ENCODE measurements at places on chromosomes 6 and 20.

DNA sequence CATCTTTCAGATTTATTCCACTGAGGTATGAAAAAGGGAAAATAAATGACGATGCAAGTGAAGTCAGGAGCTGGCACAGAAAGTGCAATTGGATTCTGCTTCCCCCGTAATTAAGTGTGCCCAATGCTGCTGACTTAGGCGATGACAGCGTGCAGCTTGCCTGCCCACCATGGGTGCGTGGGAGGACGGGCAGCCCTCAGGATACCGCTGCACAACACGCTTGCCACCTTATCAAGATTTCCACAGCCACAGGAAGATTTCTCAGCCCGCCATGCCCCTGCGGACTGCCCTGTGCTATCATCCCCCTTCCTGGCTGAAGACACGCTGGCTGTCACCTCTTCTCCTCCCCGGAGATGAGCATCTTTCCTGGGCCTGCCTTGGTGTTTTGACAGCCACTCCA lies 103.3 kb upstream of the BACH2 start:
- no peak for DNase-seq

DNA sequence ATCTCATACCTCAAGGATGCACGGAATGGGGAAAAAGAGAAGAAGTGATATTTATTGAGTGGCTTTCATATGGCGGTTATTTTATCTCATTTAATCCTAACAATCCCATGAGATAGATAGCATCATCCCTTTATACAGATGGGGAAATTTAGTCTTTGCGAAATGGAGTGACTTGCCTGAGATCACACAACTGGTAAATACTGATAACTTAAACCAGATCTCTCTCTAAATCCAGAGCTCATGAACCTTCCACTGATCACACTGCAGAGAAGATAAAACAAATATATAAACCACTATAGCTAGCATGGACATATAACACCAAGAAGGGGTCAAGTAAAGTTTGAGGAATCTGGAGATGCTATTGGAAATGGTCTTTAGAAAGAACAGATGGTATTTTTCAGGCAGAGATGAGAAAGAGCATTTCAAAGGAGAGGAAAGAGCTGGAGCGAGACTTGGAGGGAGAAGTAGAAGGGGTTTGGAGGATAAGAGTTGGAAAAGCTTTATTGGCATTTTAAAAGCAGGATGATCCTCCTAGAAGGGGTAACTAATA lies 139.8 kb upstream of the TNFAIP3 start:
- DNase-seq: no peak

DNA sequence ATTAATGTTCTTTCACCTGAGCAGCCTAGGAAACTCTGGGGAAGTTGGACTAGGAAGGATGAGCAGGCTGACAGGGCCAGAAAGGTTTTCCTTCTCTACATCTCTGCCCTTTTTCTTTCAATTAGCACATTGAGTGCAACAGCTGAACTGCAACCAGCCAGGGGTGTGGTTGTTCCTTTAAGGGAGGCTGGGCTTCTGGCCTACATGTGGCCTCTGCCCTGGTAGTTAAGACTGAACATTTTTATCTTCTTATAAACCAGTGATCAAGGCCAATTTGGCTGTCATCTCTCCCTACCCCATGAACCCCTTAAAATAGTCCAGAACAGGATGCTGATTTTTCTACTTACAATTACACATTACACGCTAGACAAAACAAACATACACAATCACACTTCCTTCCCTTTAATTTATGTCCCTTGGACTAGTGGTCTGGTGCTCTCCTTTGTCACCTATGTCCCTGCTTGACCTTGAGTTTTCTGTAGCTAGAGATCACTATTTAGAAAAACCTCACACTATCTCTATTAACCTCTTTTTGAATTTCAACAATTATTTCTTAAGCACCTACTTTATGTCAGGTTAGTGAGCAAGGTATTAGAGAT lies 60.3 kb downstream of the RNF217 start:
- no peak for DNase-seq

- no peak for DNase-seq
These were observed 11.3 kb downstream of the DLK2 start for GRCh38 chr6:43444036-43444435.

- DNase-seq: no peak
These were observed 15.5 kb upstream of the NNAT start for GRCh38 chr20:37505263-37506151.

- no peak for DNase-seq
These were observed 59.2 kb downstream of the SCML4 start for GRCh38 chr6:107764684-107765460.

DNA sequence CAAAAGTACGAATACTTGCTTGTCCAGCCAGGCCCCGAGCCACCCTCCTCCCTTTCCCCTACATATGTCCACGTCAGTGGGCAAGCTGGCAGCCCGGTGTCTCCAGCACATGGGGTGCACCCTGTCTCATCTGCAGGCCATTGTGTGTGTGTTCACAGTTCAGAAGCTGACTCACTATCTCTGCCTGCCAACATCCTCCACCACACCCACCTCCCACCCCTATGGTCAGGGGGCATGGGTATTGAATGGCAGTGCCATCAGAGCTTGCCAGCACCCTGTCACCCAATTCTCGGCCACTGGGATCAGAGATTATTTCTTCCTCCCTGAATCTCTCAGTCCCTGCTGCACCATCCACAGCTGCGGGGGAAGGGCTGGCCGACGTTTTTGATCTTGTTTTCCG lies 195.7 kb downstream of the FARS2 start:
- DNase-seq: no peak

GRCh38 chr20:61159957-61160686 lies 91.9 kb upstream of the CDH4 start:
- no peak for DNase-seq

- no peak for DNase-seq
These were observed 32.2 kb upstream of the TULP1 start for GRCh38 chr6:35544769-35545361.

- DNase-seq: peak; percentile 7
These were observed 155.1 kb upstream of the MLIP start for GRCh38 chr6:53956068-53956711.

DNA sequence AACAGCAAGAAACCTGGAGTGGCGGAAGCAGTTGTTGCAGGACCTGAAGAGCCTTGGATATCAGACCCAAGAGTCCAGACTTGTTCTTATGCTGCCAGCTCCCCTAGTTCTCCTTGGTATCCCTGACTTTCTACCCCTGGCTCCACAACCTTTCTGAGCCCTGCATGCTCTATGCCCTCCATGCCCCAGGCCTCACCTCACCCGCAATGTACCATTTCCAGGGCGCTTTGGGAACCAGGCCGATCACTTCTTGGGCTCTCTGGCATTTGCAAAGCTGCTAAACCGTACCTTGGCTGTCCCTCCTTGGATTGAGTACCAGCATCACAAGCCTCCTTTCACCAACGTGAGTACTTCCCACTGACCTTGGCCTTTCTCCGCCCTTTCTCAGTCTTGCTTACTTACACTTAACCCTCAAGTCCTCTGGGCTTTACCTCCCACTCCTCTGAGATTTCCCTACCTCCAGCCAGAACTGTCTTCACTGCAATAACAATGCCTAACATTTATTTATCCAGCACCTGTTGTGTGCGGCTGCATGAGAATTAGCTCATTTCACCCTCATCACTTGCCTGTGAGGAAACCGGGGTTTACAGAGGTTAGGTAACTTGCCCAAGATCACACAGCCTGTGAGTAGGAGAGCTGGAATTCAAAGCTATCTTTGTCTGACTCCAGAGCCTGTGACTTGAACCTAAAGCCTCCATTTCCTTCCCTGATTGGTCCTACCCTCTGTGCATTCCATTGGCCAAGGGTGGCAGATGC lies 2.3 kb downstream of the POFUT1 start:
- no peak for DNase-seq

DNA sequence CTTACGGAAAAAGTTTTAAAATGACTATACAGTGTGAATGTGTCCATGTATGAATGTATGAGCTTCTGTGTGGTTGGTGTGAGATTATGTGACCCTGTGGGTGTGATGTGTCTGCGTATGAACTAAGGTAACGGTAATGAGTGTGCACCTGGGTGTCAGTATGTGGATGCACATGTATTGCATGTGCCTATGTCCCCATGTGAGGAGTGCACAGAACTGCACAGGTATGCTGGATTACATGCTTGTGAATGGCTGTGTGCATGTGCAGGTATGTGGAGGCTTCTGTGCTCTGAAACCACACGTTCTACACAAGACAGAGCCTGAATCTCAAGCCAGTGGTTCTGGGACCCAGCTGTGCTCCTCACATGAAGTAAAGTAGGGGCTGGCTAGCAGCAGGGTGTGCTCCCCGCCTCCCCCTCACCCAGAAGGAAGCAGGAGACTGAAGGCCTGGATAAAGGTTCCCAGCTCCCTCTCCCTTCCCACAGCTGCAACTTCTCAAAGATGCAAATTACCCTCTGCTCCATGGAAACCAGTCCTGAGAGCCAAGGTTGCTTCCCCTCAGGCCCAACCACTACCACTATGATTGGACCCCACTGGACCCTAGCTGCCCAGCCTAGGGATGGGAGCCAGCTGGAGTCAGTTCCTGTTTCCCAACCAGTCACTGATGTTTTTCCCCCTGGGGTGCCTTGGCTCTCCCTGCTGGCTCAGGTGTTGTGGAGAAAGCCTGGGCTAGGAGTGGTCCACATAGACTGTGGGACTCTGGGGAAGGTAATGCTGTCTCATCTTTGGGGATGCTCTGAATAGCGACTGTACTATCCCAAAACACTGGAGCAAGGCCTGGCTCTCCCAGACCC lies 24.8 kb upstream of the SPDEF start:
- no peak for DNase-seq

GRCh38 chr20:24450624-24451376 lies 18.6 kb upstream of the SYNDIG1 start:
- DNase-seq: no peak

- no peak for DNase-seq
These were observed 19.0 kb upstream of the TGM2 start for GRCh38 chr20:38184101-38184500.

- DNase-seq: no peak
These were observed 52.1 kb downstream of the RNASET2 start for GRCh38 chr6:166904101-166904746.

- DNase-seq: no peak
These were observed 157.5 kb downstream of the TRMT11 start for GRCh38 chr6:126143761-126144251.

GRCh38 chr6:65566117-65566516 lies 140.9 kb downstream of the EYS start:
- no peak for DNase-seq

DNA sequence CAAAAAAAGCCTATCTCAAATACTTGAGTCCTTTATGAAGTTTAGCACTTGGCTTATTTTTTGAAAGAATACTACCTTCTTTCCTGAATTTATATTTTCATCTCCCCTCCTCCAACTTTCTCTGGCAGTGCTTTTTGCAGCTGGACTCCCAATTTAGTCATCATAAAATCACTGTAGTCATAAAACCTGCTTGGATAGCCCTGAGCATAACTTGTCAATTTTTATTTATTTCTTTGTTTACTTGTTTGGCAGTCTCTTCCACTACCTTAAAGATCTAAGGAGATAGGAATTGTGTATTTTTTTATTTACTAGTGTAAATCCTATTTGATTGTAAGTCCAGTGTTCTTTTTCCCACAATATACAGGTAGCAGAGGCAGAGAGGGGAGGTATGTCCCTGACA lies 11.2 kb upstream of the EDN1 start:
- DNase-seq: no peak

GRCh38 chr6:54801669-54802068 lies 44.9 kb upstream of the FAM83B start:
- no peak for DNase-seq

GRCh38 chr6:5287205-5287965 lies 26.1 kb downstream of the FARS2 start:
- DNase-seq: no peak

DNA sequence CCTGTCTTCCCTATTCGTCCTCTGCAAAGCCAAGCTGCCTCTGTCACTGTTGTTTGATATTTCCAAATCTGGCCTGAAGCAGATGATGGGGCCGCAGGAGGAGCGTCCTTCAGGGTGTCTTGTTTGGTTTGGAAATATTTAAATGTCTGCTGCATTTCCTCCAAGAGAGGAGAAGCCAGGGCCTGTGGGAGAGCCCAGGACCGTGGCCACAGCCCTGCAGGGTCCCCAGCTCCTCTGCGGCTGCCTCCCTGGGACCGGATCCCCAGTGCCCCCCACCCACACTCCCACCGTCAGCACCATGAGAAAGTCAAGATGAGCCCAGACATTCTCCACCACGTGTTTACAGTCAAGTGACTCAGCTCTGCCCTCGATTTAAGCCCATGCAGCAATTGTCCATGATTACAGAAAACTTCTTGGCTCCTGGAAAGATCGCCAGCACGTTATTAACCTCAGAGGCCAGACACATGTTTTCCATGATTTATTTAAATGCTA lies 18.2 kb downstream of the FOXF2 start:
- DNase-seq: no peak

DNA sequence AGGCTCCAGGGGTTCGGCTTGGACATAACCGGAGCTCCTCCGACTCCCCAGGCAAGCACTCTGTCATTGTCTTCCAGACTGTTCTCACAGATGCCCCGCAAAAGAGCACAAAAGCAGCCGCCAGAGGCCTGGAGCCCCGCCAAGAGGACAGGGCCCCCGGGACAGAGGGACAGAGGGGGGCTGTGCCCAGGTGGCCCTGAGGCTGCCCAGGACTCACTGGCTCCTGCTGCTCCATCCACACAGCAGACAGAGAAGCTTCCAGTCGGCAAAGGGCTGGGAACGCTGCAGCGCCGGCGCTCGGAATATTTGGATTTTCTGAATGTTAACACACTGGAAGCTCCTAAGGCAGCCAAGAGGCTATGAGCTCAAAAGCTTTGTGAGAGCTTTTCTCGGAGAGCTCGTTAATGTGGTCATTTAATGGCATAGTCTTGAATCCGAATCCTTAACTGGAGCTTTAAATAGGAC lies 68.0 kb upstream of the QKI start:
- DNase-seq: no peak

Measured in stimulated activated CD4-positive, alpha-beta T cell treated with anti-CD3 and anti-CD28 coated beads, Interleukin-2, amount 100 ng/mL, for 48 hours (primary cell).